Fibroblast of lung (primary cell): ENCODE measurements at places on chromosomes 13 and 19. TPM values are rescaled to one million over a fixed set of nuclear protein-coding genes. Genes with fewer than 3 reads are reported as not detected.

SIGLECL1 gene
- total RNA-seq = not detected in 2 replicates

OLFM4 gene
- total RNA-seq = not detected in 2 replicates

TBC1D17 gene
- total RNA-seq = 10.0 and 19.5 TPM in 2 replicates

R3HDM4 gene
- total RNA-seq = 13.2 and 13.4 TPM in 2 replicates

SYDE1 gene
- 17.5 and 21.0 TPM in 2 replicates for total RNA-seq

ARRDC5 gene
- total RNA-seq = not detected in 2 replicates

ZFP82 gene
- 8.5 and 9.2 TPM in 2 replicates for total RNA-seq

HIPK4 gene
- 0.17 and 0.26 TPM in 2 replicates for total RNA-seq

CLDN10 gene
- total RNA-seq = not detected in 2 replicates

SERTM1 gene
- not detected in 2 replicates for total RNA-seq

OR4F17 gene
- not detected in 2 replicates for total RNA-seq

KIR3DL2 gene
- not detected in 2 replicates for total RNA-seq

ZSCAN4 gene
- not detected in 2 replicates for total RNA-seq

CHST8 gene
- not detected in 2 replicates for total RNA-seq

LRRC4B gene
- 0.17 and 0.26 TPM in 2 replicates for total RNA-seq

CFAP97D2 gene
- not detected in 2 replicates for total RNA-seq

IGFL1 gene
- total RNA-seq = not detected in 2 replicates

LILRB5 gene
- total RNA-seq = not detected in 2 replicates

TNFAIP8L1 gene
- total RNA-seq = 1.5 and 4.0 TPM in 2 replicates

TEX26 gene
- 0.26 and 0.66 TPM in 2 replicates for total RNA-seq

OR7A5 gene
- not detected in 2 replicates for total RNA-seq

PDS5B gene
- total RNA-seq = 23.6 and 25.6 TPM in 2 replicates
